DMS79 treated with DMSO at 0.1 percent for 48 hours (cell line): ENCODE measurements at places on chromosomes 3 and 15.

DNA sequence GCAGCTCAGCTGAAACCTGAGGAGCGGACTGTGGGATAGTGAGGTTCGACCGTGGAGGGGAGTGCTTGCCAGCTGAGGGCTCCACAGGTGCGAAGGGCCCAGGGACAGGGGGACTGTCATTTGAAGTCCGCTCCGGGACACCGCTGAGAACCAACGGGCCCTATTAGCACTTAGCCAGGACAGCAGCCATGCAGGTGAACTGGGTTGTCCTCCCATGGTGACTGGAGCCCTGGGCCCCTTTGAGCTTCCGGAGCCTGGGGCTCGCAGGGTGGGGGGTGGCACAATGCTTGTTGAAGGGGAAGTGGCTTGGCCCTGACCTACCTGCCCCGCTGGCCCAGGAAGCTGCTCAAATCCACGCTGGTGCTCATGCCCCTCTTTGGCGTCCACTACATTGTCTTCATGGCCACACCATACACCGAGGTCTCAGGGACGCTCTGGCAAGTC lies 24.7 kb downstream of the PTH1R start:
- no peak for DNase-seq

- no peak for DNase-seq
Observed at GRCh38 chr3:174110761-174111160, 713.2 kb downstream of the NLGN1 start.

- DNase-seq = no peak
Observed at GRCh38 chr3:59407425-59407824, 357.6 kb upstream of the CFAP20DC start.

DNA sequence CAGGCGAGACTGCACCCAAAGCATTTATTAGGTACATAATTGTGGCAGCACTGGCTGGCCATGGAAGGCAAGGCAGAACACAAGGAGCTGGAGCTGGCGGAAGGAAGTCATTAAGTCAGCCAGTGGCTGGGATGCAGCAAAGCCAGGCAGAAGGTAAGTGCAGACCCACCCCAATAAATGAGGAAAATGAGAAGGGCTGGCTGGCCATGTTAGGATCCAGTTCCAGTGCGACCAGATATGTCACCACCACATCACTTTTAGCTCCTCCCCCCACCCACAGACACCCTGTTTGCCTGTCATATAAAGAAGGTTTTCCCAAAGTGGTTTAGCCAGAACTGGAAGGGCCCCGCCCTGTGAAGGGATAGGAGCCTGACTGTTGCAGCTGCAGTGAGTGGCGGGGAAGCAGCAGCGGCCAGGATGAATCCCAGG lies at the start of gene FURIN:
FURIN (plus strand) TSS at position 328 of the 429 bp plus-strand sequence. CDS start 7,153 bp downstream, outside the sequence.
- no peak for DNase-seq

DNA sequence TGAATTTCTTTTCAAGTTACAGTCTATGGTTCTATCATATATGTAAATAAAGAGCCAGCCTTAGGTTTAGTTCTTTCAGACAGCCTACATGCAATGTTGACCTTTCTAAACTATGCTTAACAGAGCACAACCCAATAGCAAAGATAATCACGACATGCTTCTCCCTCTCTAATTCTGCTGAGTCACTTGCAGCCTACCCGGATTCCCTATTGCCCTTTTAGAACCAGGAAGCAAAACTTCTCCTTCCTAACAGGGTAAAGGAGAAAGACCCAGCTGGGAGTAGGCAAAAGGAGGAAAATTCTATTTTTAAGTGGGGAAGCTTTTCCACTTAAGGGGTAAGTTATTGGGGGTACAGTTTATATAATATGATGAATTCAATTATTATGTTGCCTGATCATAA lies 79.3 kb downstream of the SLC7A14 start:
- peak; percentile 32 for DNase-seq

- no peak for DNase-seq
Observed at GRCh38 chr15:94877833-94878232, 646.5 kb downstream of the MCTP2 start.

GRCh38 chr3:193783166-193783896 lies 190.3 kb downstream of the OPA1 start:
- DNase-seq = no peak

- DNase-seq = peak; percentile 78
Observed at GRCh38 chr15:61639491-61639890, 410.4 kb upstream of the RORA start.

DNA sequence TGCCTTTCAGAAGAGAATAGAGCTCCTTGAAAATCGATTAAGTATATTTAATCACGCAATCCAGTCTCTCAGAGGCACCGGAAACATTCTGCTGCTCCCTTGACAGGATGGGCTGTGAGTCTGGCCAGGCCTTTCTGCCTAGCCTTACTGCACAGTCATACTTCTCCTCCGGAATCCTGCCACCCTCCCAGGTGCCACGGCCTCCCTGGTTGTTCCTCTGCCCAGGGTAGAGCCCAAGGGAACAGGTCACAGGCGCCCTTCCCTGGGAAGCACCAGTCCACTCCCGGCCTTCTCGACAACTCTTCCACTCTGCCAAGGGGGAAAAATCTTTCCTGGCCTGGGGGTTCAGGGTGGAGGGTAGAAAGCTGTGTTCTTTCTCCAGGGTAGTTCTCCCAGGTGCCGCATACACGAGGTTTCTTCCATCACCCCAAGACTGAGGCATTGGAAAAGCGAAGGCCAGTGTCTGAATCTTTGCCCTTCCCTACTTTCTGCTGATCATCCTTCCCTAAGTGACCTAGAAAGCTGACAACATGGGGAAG lies 17.4 kb upstream of the SYNM start:
- DNase-seq = no peak

DNA sequence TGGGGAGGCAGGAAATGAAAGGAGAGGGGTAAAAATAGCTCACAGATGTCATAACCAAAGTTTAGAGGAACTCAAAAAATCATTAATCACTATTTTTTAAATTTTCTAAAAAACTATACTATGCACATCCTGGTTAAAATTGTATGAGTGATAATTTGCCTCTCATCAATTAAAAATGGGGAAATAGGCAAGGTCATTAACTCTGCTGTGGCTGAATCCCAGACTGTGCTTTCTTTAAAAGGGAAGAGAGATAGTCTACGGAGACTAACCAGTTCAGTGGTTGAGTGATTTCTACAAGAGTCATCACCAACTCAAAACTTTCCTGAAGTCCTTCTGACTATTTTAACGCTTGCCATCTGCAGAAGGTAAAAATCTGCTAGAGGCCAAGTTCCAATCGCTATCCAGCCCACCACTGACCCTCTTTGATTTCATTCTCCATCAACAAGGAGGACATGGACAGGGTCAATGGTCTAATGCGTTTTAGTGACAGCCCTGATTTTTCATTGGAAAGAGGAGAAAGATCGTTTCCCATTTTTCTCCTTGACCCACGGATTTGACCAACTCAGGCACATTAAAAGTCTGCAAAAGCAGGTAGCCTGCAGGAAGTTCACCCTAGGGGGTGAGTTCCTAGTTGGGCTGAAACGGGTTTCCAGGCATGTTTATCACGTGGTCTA lies 850 bp downstream of the SUCLG2 start:
- DNase-seq = no peak

DNA sequence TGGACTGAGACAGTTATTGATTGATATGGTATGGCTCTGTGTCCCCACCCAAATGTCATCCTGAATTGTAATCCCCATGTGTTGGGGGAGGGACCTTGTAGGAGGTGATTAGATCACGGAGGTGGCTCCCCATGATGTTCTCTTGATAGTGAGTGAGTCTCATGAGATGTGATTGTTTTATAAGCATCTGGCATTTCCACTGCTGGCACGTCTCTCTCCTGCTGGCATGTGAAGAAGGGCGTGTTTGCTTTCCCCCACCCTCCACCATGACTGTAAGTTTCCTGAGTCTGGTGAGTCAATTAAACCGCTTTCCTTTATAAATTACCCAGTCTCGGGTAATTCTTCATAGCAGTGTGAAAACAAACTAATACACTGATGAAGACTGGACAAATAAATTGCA lies 105.6 kb upstream of the MELTF start:
- DNase-seq = no peak

GRCh38 chr3:156702367-156702766 lies 28.0 kb downstream of the TIPARP start:
- no peak for DNase-seq

DNA sequence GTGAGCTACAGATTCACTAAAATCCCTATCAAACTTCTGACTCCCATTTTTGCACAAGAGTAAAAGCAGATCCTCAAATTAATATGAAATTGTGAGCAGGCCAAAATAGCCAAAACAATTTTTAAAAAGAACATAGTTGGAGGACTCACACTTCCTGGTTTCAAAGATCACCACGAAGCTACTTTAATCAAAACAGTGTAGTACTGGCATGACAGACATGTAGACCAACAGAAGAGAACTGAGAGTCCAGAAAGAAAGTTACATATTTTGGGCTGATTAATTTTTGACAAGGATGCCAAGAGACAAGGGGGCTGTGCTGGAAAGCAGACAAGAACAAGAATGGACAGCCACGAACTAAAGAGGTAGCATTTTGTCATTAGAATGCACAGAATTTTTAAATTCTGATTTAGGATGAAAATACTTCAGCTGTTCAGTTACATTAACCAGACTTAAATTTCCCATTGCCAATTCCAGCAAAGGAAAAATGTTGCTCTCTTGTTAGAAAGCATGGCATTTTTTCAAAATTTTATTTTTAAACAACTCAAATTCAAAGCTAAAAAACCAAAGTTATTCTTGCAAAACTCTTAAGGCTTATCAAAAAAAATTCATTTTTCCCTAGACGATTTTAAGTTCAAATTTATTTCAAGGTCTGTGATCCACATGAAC lies 14.0 kb downstream of the RYK start:
- no peak for DNase-seq

DNA sequence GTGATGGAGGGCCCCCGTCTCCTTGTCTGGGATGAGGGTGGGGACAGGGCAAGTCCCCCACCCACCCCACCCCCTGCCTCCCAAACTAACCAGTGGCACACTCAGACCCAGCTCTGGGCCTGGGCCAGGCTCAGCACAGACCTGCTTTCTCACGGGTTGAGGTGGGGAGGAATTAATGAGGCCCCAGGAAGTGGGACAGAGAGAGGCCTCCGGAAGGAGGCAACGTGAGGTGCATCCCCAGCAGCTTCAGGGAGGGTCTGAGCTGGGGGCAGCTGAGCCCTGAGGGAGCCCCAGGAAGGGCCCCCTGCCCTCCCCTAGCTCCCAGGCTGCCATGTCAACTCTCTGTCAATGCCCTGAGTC lies 15.0 kb upstream of the GNAI2 start:
- DNase-seq = no peak

DNA sequence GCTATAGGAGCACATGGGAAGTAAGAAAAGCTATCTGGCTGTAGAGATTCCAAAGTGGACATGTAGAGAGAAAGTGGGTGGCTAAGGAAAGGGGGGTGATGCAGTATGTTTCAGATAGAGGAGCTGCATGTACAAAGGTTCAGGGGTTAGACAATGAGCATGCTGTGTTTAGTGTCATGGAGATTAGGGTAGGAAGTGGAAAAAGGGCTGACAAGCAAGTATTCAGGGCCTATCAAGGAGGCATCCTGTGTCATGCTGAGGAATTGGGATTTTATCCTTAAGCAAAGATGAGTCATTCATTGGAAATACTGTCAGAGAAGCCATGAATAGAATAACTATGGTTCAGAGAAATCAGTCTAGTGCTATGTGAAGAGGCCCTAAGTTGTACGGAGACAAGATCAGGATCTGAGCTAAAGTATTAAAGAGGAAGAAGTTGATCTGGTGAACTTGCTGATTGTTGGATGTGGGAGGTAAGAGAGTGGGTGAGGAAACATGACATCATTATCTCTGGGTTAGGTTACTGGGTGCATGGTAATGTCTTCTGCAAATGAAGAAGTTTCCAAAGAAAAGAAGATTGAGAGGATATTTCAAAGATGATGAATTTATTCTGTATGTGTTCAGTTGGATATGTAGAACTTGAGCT lies 176.7 kb upstream of the GOLIM4 start:
- no peak for DNase-seq

GRCh38 chr3:8777201-8777977 lies 8.0 kb upstream of the OXTR start:
- no peak for DNase-seq

- no peak for DNase-seq
Observed at GRCh38 chr3:52277972-52278509, 408 bp downstream of the WDR82 start.

GRCh38 chr3:14818804-14819500 lies at the start of gene FGD5:
Gene FGD5, plus strand, starts transcription at chr3:14818962. Its CDS starts 110 bp downstream, at chr3:14819072.
- DNase-seq = no peak

GRCh38 chr3:149167898-149168297 lies 38.5 kb downstream of the HPS3 start:
- DNase-seq = no peak

DNA sequence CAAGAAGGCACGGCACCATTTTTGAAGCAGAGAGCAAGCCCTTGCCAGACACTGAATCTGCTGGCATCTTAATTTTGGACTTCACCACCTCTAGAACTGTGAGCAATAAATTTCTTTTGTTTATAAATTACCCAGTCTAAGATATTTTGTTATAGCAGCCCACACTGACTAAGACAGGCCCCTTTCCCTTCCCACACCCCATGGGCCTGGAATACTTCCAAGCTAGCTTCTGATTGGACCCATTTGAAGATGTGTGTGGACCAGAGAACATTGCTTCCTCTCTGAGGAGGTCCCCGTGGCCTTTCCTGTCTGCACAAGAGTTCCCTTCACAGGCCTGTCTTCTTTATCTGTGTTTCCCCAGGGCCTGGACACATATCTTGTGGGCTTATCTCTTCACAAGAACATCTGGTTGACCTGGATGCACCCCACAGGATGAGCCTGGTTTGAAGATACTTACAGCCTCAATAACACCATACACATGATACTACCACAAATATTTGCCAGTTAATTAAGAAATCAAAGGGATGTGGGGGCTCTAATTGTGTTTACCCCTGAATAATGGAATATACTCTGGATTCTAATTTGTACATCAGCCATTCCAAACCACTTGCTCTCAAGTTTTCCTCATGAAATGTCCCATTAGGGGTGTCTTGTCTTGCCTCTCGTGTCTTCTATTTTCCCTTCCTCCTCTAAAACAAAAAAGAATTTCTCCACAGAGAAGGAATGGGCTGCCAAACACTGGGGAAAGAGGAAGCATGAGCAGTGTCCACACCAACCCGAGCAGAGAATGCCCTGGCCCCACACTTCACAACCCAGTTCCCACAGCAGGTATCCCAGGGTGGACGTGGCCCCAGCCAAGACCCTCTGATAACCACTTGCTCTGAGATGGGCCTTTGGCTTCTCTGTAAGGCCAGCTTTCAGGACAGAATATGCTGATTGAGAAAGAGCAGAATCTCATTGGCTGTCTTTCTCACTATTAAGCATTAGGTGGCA lies 42.5 kb downstream of the GLB1 start:
- no peak for DNase-seq

GRCh38 chr3:46557814-46558183 lies 8.3 kb downstream of the LRRC2 start:
- no peak for DNase-seq
